ENCODE measurements at places on chromosomes 11 and 22. TPM values are rescaled to one million over a fixed set of nuclear protein-coding genes. Genes with fewer than 3 reads are reported as not detected.

EXPH5 gene
- 0.84 TPM for total RNA-seq

DNA sequence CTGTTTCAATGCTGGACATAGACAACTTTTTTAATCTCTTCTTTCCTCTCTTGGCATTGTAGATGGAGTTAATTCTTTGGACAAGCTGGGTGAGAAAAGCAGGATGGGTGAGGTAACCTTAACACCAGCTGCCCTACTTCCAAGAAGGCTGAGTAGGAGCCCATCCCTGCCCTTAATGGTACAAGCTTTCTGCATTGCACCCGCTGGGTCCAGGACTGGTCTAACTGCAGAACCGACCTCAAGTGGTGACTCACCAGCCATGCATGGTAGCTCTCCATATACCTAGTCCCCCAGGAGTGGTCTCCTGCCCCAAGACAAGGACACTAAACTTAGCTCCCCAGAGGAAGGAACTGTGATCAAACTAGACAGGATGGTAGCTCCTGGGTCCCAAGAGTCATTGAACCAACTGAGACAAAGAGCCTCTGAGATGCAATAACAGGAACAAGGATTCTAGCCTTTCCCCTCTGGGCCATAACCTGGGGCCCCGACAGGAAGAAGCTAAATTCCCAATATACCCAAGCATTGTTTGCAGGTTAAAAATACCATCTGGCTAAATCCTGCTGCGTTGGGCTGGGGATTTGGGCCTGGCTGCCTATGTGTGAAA, 32.1 kb downstream of the RPL27A start:
- H3K36me3 ChIP-seq, result no peaks in the 10 kb centered on the region
- no peak for DNase-seq
- no peak overlapping the region for H3K4me3 ChIP-seq
- no peak overlapping the region for H3K27ac ChIP-seq
- H3K27me3 ChIP-seq, result no peaks in the 10 kb centered on the region

DNA sequence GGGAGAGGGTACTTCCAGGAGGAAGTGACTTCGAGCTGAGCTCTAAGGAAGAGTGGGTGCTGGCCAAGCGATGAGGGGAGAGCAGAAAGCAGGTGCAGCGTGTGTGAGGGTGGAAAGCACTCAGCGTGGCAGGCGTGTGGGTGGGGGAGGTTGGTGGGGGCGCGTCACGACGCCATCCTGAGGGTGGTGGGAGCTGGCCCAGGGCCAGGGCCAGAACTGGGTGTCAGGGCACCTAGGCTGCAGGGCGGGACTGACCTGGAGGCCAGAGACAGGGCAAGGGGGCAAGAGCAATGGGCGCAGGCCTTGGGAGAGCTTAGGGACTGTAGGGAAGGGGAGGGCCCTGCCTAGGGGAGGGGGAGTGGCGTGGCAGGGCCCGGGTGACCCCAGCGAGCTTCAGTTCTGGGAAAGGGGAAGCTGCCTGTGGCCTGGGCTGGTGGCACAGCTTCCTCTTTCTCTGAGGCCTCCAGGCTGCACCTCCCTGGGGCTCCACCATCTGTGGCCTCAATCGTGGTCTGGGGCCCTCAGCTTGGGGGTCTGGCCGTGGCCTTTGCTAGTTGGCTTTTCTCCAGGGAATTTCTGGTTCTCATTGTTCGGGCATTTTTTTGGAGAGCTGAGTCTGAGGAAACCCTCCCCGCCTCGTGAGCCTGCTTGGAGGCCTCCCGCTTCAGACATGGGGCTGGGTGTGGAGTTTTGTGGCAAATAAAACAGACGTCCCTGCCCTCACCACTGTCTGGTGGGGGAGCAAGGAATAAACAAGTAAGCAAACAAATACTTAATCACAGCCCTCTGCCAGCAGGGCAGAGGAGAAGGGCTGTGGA, 8.9 kb downstream of the RELT start:
- no peak overlapping the region for H3K4me3 ChIP-seq
- H3K36me3 ChIP-seq, result no peaks in the 10 kb centered on the region
- no peak for DNase-seq
- H3K27ac ChIP-seq, result no peak overlapping the region

GRCh38 chr11:35250621-35251020, 111.7 kb downstream of the CD44 start:
- H3K36me3 ChIP-seq, result no peaks in the 10 kb centered on the region
- no peak overlapping the region for H3K4me3 ChIP-seq
- no peak overlapping the region for H3K27ac ChIP-seq
- no peaks in the 10 kb centered on the region for H3K4me1 ChIP-seq
- DNase-seq, result no peak

DNA sequence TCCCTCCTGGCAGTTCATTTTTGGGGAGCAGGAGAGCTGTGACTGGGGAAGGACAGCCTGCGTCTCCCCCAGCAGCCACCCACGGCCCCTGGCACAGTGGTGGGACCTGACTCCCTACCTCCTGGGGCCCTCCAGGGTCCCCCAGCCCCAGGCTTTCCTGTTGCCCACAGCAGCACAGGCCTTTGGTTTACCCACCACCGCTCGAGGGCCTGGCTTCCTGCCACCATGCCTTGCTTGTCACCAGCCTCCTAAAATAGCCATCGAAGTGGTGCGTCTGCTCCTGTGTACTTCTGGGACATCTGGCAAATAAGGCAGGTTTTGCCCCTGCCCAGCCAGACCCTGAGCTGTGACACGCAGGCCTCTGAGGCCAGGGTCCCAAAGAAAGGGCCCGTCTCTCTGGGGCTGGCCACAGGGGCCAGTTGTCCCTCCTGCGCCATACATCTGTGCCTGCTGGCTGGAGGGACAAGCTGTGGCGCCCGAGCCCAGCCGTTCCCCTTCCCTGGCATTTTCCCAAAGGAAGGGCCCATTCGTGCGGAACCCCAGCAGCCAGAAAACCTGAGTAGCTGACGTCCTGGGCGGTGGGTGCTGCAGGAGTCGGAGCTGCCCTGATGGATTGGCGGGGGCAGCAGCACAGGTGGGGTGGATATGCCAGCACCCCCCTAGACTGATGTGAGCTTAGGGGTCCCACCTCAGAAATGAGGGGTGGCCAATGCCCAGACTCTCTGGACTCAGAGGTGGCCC, 14.6 kb downstream of the PHLDA2 start:
- no peaks in the 10 kb centered on the region for H3K4me1 ChIP-seq
- no peaks in the 10 kb centered on the region for H3K27me3 ChIP-seq
- H3K4me3 ChIP-seq, result no peak overlapping the region

DNA sequence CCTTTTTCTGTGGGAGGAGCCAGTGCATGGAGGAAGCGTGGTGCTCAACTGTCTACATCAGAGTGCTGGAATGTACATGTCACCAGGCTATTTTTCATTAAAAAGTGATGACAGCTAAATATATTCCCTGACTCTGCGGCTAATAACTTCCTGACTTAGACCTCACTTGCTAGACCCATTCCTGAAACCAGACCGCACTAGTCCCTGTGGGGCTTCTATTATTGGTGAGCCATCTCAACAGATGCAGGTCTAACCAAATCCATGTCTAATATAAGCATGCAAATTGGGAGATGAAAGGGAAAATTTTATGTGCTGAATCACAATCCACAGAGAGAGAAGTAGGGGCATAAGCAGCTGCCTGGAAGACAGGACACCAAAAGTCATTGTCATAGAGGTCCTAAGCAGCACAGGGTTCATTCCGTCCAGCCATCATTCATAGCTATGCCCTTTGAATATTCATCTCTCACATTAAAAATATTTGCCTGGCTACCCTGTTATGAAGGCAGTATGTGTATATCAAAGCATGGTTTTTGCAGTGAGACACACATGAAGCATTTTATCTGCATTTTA, 110.9 kb upstream of the BLID start:
- no peak for DNase-seq
- H3K36me3 ChIP-seq, result no peaks in the 10 kb centered on the region
- H3K4me3 ChIP-seq, result no peak overlapping the region
- peaks cover 12% of the 10 kb centered on the region for H3K4me1 ChIP-seq
- no peak overlapping the region for H3K27ac ChIP-seq

DNA sequence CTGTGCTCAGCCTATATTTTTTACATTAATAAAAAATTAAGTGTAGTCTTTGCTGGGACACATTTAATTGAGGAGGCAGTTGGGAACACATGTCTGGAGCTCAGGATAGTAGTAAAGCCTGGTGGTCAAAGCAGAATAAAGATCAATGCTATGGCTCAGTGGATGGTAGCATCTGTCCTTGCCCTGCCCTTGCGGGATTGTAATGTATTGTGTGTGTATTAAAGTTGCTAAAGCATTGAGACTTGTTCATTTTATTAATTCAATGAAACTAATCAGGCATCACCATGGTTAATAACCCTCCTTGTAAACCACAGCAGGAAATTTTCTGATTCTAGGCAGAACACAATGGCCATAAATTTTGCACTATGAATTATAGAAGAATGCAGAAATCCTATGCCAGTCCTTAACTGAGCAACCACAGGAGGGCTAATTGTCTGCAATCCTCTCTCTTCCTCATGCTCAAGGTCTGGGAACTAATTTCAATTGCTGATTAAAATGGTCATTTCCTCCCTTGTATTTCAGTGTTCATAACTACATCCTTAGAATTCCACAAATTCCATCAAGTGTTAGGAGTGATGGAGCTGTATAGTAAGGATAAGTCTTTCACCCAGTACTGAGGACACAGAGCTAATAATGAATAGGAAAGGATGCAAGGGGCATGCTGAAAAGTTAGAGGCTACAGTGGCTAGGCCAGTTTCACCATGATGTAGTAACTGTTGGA, 403.2 kb upstream of the DDI1 start:
- no peak overlapping the region for H3K27ac ChIP-seq
- H3K4me1 ChIP-seq, result no peaks in the 10 kb centered on the region
- no peaks in the 10 kb centered on the region for H3K36me3 ChIP-seq
- H3K27me3 ChIP-seq, result no peaks in the 10 kb centered on the region

OR8D1 gene
- not detected for total RNA-seq

NAA40 gene
- total RNA-seq, result 38.7 TPM

GRCh38 chr22:43152357-43153071, 1.2 kb downstream of the TSPO start:
- H3K36me3 ChIP-seq, result no peaks in the 10 kb centered on the region
- H3K4me1 ChIP-seq, result peaks cover 13% of the 10 kb centered on the region
- peaks cover 36% of the 10 kb centered on the region for H3K27me3 ChIP-seq

PKNOX2 gene
- total RNA-seq, result 7.2 TPM

DNA sequence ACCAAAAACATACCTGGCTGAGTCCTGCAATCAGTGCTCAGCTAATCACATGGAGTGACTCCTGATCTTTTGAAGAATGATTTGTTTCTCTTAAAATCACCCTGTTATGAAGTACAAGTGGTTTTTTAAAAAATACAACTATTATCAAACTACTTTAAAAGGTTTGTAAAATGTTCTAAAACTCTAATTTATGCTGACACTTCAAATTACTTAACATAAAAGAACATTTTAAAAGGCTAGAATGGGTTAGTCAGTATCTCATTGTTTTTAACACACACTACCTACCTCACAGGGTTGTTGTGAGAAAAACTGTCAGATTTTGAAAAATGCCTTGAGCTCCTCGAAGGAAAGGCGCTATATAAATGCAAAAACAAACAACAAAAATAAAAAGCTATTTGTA, 33.2 kb downstream of the KMT5B start:
- H3K27ac ChIP-seq, result no peak overlapping the region
- no peak for DNase-seq
- H3K36me3 ChIP-seq, result peaks cover 18% of the 10 kb centered on the region
- H3K27me3 ChIP-seq, result no peaks in the 10 kb centered on the region
- no peak overlapping the region for H3K4me3 ChIP-seq
- H3K4me1 ChIP-seq, result no peaks in the 10 kb centered on the region

DNA sequence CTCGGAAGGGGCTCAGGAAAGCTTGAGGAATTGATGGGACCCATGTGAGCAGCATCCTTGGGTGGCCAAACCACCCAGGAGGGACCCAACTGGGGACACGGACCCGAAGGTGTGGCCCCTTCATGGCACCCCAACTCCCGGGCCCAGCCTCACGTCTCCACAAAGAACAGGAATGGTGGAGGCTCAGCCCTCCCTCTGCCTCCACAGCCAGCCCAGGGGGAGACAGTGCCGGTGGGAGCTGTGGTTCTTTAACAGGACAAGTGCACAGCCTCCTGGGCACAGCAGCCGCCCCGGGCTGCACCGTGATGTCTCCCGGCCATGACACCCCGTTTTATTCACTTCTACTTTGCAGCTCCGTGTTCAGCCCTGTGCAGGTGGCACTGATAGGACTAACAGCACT, 587.2 kb downstream of the BRD1 start:
- peaks cover 9% of the 10 kb centered on the region for H3K4me1 ChIP-seq
- H3K4me3 ChIP-seq, result no peak overlapping the region
- H3K36me3 ChIP-seq, result no peaks in the 10 kb centered on the region
- no peak for DNase-seq
- no peaks in the 10 kb centered on the region for H3K27me3 ChIP-seq

DNA sequence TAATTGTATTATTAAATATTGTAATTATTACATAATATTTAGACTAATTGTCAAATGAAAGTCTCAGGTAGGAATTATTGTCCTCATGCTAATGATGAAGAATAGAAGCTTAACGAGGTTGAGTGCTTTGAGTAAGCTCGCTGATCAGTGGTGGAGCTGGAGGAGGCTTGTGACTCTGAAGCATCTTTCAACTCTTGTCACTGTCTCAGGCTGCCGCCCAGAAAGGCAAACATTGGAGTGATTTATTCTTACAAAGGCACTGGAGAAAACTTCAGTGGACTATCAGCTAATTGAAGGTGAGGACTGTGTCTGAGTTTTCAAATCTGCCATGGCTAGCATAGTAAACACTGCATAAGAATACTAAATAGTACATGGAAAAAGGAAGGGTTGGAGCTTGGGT, 595.1 kb downstream of the NTM start:
- H3K27ac ChIP-seq, result no peak overlapping the region
- no peaks in the 10 kb centered on the region for H3K36me3 ChIP-seq

- no peak overlapping the region for H3K4me3 ChIP-seq
- DNase-seq, result no peak
- H3K27me3 ChIP-seq, result no peaks in the 10 kb centered on the region
- H3K4me1 ChIP-seq, result no peaks in the 10 kb centered on the region
Observed at GRCh38 chr11:7422544-7423331, 62.6 kb upstream of the OLFML1 start.

- DNase-seq, result no peak
- no peak overlapping the region for H3K4me3 ChIP-seq
- peaks cover 44% of the 10 kb centered on the region for H3K4me1 ChIP-seq
Observed at GRCh38 chr11:93515441-93516025, 27.7 kb downstream of the SMCO4 start.
